ENCODE measurements at places on chromosomes 16 and 17. TPM values are rescaled to one million over a fixed set of nuclear protein-coding genes. Genes with fewer than 3 reads are reported as not detected.

DNA sequence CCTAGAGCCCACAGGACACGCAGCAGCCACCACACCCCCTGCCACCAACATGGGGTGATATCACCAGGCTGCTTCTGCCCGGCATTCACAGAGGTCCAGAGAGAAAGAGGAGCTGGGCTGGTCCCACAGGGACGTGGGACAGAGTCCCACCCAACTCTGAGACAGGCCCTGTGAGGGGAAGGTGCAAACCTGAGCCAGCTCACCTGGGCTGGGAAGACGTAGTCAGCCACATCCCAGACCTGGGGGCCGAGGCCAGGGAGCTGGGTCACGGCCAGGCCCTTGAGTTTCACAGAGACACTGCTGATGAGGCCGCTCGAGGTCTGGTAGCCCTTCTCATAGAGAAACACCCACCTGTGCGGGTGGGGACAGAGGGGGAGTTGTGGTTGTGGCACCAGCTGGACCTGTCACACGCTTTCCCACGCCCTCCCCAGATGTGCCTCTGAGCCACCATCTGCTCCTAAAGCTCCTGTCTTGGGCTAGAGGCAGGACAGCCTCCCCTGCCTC lies 11.2 kb downstream of the P2RX1 start:
- DNase-seq: no peak

DNA sequence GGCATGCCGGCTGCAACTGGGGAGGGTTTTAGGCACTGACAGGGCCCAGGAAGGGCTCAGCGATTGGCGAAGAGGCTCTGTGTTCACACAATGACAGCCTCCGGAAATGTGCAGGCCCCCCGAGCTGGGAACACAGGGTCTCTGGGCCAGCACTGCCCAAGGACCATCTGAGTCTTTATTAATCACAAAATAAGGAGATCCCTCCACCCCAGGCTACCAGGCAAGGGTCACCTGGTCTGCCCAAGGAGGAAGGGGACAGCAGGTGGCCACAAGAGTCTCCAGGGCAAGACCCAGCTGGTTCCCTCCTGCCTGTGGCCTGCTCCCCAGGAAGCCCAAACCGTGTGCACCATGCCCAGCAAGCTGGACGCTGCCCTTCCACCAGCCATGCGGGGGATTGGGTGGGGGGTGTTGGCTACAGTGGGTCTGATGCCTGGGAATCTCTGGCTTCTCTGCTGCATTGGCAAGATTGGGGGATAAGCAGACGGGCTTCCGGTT lies 52.1 kb upstream of the TNRC6C start:
- DNase-seq: no peak

DNA sequence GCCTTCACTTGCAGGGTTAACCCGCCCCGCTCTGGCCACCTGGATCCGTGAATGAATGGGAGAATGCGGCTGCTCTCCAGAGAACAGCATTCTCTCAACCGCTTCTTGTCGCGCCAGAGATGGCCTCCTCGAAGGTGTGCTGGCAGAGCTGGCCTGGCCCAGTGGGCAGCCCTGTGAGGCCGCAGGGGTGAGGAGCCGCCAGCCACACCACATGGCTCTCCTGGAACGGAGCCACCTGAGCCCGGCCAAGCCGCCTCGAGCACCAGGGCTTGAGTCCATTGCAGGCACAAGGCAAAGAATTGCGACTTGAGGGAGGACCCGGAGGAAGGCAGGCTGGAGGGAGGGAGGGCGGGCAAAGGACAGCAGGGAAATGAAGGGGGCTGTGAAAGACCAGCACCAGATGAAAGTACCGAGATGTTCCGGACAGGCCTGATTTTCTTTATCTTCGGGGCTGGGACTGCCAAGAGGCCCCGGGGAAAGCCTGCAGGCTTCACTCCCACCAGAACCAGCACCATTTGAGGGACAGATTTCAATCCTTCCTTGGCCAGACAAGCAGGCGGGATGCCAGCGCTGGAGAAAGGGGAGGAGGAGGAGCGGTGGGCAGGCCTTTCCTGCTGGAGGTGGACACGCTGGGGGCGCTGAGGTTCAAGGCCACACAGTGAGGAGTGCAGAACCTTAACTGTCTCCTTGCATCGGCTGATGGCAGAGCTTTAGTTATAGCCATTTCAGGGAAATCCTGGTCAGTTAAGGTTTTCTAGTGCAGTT lies 69.4 kb downstream of the MRC2 start:
- no peak for DNase-seq

- DNase-seq: peak; percentile 59
These were observed 9.8 kb downstream of the SLC38A10 start for GRCh38 chr17:81285179-81285878.

DNA sequence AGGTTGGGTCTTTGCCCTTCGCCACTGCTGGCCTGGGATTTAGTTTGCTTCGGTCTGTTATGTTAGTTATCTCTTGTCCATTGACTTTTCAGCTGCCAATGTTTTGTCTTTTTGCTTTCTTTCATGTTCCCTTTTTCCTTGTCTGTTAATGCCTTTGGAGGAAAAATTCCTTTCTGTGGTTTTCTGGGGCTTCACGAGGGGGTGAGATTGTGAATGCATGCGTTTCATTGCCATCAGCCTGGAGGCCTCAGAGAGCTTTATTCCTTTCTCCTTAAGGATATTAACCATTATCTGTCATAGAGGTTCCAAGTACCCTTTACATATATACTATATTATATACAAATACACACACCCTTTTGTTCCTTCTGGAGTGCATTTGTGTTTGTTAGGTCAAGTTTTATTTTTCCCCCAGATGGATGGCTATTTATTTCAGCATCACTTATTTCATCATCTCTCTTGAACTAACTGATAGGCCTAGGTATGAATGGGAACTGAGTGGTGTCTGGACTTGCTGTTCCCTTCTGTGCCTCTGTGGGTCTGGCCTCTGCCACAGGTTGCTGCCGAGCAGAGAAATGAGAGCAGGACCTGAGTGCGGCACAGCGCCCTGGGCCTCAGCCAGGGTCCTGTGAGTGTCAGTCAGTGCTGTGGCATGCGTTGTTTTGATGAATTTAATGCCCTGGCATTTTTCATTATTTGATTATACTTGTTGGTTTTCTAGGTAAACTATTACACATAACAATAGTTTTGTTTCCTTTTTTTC lies 193.4 kb downstream of the LGALS9B start:
- no peak for DNase-seq

- DNase-seq: no peak
These were observed 11.6 kb downstream of the FBXL19 start for GRCh38 chr16:30934827-30935557.

GRCh38 chr17:39737760-39738567 lies at the start of gene GRB7:
TSS of gene GRB7 (plus strand) at chr17:39737938. CDS start at chr17:39742302, 4,364 bp downstream.
- DNase-seq: peak; percentile 47

GRCh38 chr16:83004868-83005652 lies 378.3 kb downstream of the CDH13 start:
- DNase-seq: no peak

GRCh38 chr16:85231959-85232358 lies 119.7 kb upstream of the CIBAR2 start:
- DNase-seq: peak; percentile 69

DNA sequence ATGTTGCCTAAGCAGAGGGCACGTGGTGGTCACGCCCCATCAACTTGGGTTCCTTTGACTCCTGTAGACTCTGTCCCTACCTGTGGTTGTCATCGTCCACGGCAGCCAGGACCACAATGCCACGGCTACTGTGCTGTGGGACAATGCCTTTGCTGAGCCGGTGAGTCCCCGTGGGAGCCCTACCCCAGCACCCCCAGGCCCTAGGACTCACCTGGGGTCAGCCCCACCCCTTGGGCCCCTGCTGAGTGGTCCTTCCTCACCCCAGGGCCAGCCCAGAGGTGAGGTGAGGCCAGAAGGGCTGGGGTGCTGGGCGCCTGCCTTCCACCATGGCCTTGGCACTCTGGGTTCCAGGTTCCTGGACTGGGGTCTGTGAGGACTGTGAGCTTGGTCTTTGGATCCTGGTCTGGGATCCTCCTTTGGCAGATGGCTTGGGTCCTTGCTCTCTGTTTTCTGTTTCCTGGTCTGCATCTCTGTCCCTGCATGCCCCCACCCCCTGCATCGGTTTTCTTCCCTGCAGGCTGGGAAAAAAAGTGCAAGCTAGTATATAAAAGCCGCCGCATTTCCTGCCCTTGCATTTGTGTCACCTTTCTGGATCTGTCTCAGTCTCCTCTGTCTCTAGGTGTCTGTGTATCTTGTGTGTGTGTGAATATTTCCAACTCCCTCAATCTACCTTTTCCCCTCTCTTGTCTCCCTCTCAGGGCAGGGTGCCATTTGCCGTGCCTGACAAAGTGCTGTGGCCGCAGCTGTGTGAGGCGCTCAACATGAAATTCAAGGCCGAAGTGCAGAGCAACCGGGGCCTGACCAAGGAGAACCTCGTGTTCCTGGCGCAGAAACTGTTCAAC lies 17.5 kb downstream of the STAT5A start:
- DNase-seq: no peak

DNA sequence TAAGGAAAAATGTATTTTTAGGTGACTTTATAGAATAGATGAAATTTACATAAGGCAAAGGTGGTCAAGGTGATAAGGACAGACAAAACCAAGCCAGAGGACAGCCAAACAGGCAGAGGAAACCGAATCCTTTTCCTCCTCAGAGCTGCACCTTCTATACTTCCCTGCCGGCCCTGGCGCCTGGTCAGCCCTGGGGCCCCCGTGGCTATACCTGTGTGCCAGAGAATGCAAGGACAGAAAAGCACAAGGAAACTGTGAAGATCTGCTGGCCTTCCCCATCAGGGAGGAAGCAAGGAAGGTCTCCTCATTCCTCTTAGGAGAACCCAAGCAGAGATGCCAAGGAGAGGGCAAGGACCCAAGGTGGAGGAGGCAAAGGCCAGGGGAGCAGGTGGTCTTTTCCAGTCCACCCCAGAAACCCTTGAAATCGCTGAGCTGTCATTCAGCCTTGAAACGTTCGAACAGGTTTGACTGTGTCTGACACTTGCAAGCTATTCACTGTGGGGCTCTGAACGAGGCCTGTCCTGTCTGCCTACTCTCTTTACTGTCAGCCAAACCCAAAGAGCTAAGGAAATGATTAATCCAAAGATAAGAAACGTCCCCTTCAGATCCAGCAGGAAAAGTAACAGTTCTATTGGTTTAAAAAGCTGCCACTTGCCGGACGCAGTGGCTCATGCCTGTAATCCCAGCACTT lies 114.4 kb downstream of the XYLT1 start:
- no peak for DNase-seq

DNA sequence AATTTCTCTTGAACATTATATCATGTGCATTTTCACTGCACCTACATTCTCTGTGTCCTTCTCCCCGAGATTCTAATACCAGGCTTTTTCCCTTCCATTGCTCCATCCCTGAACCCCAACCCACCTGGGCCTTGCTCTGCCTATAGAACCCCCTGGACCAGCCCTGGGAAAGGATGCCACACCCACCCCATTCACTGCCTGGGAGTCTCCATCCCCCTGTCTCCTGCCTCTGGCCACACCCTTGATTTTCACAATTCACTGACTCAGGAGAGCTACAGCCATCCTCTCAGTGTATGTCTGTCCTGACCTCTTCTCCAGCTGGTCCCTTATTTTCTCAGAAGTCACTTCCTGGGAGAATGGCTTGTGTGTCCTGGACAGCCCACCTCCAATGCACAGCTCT lies 27.9 kb upstream of the NGFR start:
- DNase-seq: no peak

SOX9 gene
- total RNA-seq: not detected

Measured in uterus (tissue), 4 donors.